ENCODE measurements at places on chromosomes 7 and 10.

GRCh38 chr10:23505797-23506465 lies 67.1 kb downstream of the OTUD1 start:
- DNase-seq: no peak

DNA sequence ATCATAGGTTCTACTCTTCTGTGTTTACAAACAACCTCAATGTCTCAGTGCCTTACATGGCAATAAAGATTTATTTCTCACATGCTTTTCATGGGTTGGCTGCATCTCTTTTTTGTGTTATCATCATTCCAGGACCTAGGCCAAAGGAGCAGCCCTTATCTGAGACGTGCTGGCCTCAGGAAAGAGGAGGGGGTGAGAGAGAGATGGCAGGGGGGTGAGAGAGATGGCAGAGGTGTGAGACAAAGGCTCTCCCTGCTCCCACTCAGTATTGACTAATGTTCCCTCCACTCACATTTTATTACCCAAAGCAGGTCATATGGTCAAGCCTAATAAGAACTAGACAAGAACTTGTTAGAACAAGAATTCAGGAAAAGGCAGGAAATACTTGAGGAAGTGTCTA lies 120.1 kb upstream of the PRR15 start:
- DNase-seq: no peak

GRCh38 chr7:155804897-155805825 lies 7.1 kb downstream of the SHH start:
- peak; percentile 93 for DNase-seq

DNA sequence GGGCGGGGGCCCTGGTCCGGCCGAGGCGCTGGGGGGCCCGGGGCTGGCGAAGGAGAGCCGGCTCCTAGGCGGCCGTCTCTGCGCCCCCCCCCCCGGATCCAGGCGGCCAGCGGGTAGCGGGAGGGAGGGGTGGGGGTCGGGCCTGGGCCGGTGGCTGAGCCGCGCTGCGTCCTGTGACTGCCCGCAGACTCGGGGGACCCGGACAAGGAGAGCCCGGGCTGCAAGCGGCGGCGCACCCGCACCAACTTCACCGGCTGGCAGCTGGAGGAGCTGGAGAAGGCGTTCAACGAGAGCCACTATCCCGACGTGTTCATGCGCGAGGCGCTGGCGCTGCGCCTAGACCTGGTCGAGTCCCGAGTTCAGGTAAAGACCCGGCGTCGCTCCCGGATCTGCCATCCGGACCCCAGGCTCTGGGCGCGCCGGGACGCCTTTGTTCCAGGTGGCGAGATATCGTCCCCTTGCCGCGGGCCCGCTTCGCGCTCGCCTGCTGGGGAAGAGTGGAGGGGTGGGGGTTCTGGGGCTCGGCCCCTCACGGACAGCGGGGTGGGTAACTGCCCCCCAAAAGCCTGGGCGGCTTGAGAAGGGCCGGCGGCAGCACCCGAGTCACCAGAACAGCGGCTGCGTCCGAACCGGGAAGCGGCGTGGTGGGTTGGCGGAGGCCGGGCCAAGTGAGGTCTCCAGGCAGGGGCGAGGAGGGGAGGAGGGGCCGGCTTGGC lies 819 bp downstream of the UNCX start:
- DNase-seq: peak; percentile 49

DNA sequence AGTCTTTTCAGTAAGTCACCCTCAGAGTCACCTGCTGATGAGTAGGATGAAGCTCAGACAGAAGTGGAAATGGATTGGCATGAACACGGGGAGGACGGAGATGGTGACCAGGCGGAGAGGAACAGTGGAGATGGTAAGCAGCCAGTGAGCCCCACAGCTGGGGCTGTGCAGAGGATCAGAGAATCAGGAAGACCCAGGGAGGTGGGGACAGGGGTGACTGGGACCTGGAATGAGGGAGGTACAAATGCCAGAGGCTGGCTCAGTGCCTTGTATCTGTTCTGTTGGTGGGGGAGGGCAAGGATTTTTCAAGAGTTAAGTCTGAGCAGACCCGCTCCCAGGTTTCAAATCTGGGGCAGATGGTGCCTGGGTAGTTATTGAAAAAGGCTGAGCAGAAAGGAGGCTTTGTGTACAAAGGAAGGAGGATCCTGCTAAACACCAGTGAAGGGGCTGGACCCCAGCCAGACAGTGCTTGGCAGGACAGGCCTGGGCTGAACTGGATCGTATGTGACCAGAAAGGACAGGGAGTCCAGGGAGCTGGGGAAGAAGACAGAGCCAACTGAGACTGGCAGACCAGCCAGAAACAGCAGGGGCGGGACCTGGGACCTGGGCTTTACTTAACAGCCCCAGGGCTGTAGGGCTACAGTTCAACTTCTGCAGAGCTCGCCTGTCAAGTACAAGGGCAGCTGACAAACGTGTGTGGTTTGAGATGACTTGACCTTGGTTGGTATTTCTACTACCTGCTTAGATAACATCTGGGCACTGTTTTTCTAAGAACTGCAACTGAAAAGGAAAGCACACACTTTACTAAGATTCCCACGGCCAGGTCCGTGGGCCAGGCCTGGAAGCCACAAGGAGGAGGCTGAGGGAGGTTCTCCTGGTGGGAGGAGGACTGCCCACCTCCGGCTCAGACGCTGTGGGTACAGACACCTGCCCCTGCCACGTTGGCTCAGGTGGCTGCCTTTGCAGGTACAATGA lies 13.2 kb upstream of the FRMPD2 start:
- no peak for DNase-seq

- DNase-seq: peak; percentile 10
These were observed 739 bp downstream of the MPP7 start for GRCh38 chr10:28302012-28302637.

GRCh38 chr10:3068968-3069737 lies 1.8 kb downstream of the PFKP start:
- DNase-seq: peak; percentile 58

GRCh38 chr7:41029072-41029499 lies 673.8 kb downstream of the INHBA start:
- DNase-seq: no peak

Measured in nephron progenitor cell (in vitro differentiated cells).